ENCODE measurements at places on chromosomes 2 and 18.

- no peak for DNase-seq
Measured at GRCh38 chr2:236811062-236811656, 241.5 kb downstream of the ACKR3 start.

GRCh38 chr2:240568678-240569522 is 616 bp downstream of the RNPEPL1 start:
- peak; percentile 65 for DNase-seq

- DNase-seq = no peak
Measured at GRCh38 chr18:72102412-72102811, 441.7 kb downstream of the CBLN2 start.

DNA sequence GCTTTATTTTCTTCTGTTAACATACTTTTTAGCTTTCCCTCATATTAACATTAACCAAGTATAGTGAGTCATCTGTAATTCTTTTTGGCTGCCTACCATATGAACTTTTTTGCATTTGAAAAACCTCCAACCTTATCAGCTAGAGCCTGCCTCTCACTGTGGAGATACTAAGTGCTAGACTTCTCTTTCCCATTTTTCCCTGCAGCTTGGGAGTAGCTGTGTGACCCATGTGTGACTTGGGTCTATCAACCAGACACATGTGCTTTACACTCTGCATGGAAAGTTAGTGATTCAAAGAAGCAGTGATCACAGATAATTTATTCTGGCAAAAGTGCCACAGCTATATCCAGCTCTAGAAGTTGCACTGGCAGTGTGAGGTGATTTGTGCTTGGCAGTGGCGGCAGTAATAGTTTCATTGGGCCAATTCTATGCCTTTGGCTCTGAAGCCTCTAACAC is 36.3 kb downstream of the PREPL start:
- no peak for DNase-seq

- DNase-seq = peak; percentile 62
Measured at GRCh38 chr2:79832511-79833234, 319.8 kb downstream of the CTNNA2 start.
